ENCODE measurements at places on chromosomes 13 and 19. TPM values are rescaled to one million over a fixed set of nuclear protein-coding genes. Genes with fewer than 3 reads are reported as not detected.

NCAN gene
- not detected for total RNA-seq

ZNF221 gene
- 4.1 TPM for total RNA-seq

GARIN5A gene
- 0.35 TPM for total RNA-seq

FBN3 gene
- total RNA-seq, result not detected

LHB gene
- total RNA-seq, result not detected

MEIS3 gene
- 15.9 TPM for total RNA-seq

KLK12 gene
- not detected for total RNA-seq

SLC17A7 gene
- total RNA-seq, result 2.3 TPM

TBXA2R gene
- 5.4 TPM for total RNA-seq

ZNF420 gene
- 7.4 TPM for total RNA-seq

DNA sequence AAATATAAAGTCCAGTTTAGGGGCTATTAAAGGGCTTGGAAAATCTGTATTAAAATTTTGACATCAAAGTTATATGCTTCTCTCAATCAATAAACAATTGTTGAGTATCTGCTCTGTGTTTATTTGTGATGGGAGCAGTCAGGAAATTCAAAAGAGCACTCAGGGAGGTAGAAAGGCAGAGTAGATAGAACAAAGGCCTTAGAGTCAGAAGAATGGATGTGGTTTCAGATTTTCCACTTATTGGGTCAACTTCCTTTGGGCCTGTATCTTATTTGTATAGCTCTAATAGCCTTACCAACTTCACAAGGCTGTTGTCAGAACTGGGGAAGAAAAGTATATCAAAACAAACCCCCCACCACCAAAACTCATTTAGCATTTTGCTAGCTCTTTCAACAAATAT, 302.6 kb downstream of the SPRY2 start:
- DNase-seq, result no peak

DNA sequence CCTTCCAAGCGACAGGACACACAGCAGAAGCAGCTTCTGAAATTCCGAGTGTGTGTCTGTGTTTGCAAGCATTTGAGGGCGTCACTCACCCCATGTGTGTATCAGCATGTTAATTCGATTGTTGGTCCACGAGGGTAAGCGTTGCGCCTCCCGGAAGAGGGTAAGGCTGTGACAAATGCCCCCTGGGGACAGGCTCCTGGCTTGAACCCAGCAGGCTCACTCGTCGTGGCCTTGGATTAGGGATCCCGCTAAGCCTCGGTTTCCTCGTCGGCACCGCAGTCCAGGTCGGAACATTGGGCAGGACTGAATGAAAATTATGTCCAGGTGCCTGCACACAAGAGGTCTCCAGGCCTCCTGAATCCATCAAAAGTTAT, 606 bp upstream of the STXBP2 start:
- no peak for DNase-seq

DNA sequence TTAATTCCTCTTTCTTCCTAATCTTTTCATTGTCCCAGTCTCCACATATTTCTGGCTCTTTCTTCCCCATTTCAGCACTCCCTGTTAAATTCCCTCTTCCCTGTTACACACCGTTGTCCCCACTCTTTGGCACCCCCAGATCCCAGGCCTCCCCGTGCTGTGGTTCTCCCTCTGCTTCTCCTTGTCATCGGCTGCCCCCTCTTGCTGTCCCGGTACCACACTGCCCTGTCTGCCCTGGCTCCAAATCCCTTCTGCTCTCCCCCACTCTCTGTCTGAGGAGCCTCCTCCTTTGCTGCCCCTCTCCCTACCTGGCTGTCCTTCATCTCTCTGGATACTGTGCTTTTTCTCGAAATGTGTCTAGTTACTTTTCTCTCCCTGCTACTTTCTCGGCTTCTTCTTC, 983 bp downstream of the ZNF415 start:
- DNase-seq, result no peak

DNA sequence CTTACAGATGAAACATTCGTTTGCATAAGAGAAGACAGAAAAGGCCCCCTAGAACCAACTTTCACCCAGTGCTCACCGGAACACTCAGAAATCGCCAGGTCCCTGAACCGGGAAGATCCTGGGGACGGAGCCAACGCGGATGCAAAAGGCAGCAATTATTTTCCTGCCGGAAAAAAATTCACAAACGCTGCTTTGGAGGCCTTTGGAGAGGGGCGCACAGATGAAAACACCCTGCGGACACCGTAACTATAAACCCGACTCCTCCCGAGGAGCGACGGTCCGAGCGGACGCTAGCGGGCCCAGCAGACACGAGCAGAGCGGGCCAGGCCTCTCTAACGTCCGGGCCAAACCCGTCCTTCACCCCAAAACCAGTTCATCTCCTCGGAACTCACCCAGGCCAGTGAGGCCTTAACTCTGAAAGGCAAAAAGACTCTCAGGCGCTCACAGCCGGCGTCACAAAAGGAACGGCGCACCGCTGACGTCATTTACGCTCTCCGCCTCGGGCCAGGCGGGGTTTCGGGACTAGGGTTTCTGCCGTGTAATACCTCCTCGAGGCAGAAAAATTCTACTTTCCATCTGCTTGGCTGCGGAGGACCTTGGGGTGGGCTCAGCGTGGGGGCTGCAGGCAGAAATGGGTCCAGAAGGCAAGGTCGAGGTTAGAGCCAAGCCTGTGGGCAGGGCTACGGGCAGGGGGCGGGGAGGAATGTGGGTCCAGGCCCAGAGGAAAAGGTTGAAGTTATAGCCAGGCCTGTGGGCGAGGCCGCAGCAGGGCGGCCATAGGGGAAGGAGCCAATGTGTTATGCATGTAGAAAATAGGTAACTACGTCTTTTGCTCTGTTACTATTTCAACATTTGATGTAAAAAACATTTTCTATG, at the start of gene ZNF426:
ZNF426 (minus strand) TSS at position 463 of the 876 bp plus-strand sequence. CDS start 2,413 bp downstream, outside the sequence.
- peak; percentile 94 for DNase-seq

- DNase-seq, result no peak
Measured at GRCh38 chr13:79522583-79522982, 41.6 kb downstream of the NDFIP2 start.

GRCh38 chr19:13985771-13986347, 20.3 kb downstream of the RFX1 start:
- no peak for DNase-seq

- no peak for DNase-seq
Measured at GRCh38 chr13:20370815-20371421, 138.8 kb upstream of the GJB6 start.

DNA sequence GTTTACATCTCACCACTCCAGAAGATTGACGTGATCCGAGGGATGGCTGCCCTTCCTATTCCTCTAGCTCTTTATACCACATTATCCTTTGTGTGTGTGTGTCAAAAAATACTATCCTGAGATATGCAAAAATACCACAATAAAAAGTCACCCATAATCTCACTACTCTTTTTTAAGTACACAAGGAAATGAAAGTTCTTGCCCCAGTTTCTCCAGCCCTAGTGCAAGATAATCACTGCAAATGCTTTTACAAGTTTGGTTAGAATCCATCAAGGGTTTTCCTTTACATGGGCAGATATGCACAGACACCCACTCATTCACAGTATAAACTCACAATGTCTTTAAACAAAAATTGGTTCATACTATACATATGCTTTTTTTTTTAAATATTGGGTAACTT, 89.3 kb downstream of the DIAPH3 start:
- DNase-seq, result no peak

DNA sequence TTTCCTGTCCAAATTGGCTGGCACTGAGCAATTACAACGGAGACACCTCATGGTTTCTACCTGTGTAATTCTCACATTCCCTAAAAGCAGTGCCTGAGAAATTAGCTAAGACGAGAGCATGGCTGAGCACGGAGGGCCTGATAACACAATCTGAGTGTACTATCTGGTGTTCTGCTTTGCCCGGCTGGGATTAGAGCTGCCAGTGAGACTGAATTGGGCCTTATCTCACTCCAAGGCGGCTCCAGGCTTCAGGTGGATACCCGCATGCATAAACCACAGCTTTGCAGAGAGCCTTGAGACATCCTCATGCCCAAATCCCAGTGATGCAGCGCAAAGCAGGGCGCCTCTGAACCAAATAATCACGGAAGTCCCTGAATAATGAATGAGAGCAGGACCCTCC, 172.3 kb downstream of the OXGR1 start:
- no peak for DNase-seq

DNA sequence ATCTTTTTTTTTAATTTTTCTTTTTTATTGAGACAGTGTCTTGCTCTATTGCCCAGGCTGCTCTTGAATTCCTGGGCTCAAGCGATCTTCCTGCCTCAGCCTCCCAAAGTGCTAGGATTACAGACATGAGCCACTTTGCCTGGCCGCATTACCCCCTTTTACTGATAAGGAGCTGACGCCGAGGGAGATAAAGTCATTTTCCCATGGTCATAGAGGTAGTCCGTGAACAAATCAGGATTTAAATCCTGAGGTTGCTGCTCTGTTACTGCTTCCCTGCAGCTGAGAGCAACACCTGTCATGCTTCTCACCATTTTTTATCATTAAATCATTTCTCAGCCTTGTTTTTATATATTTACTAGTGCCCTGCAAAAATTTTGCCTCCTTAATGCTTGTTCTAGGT, 7.4 kb downstream of the CYSLTR2 start:
- DNase-seq, result no peak

GRCh38 chr13:41434831-41435520, 22.4 kb upstream of the RGCC start:
- DNase-seq, result no peak

GRCh38 chr13:40164133-40164532, 502.3 kb downstream of the FOXO1 start:
- no peak for DNase-seq

DNA sequence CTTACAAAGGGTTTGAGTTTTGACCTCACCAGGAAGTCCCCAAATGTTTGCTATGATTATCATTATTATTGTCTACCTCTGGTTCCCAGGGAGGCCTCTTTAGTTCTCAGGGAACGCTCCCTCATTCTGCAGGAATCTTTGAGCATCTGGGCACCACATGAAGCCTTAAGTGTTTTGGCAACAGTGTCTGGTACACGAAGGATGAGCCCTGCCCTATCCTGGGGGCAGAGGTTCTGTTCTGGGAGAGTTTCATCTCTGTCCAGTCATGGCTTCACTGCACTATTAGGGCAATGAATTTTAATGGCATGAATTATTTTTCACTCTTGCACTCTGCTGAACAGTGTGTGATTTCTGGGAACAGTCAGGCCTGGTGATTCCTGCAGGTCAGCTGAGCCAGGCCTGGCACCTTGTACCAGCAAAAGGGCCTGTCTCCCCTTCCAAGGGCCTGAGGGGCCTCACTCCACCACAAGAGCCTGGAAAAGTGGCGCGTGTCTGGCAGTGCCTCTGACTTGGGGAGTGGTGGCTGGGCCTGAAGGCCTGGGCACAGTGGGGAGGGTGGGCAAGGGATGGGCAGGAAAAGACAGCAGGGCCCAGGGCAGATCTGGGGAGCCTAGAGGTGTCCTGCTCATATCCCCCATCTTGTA, 4.6 kb downstream of the FAM187B start:
- DNase-seq, result peak; percentile 88

DNA sequence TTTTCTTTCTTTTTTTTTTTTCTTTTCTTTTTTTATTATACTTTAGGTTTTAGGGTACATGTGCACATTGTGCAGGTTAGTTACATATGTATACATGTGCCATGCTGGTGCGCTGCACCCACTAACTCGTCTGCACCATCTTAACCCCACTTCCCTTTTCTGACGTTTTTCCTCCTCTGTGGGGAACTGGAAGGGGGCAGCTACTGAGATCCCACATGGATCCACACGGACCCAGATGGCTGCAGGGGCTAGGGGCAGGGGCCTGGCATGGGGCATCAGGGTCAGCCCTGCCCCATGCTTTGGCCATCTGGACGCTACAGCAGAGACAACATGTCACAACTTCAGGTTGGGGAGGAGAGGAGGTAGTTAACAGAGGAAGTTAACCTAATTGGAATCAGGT, 54.3 kb downstream of the RUBCNL start:
- DNase-seq, result no peak

- DNase-seq, result peak; percentile 72
Measured at GRCh38 chr13:111508902-111509509, 188.6 kb downstream of the TEX29 start.

DNA sequence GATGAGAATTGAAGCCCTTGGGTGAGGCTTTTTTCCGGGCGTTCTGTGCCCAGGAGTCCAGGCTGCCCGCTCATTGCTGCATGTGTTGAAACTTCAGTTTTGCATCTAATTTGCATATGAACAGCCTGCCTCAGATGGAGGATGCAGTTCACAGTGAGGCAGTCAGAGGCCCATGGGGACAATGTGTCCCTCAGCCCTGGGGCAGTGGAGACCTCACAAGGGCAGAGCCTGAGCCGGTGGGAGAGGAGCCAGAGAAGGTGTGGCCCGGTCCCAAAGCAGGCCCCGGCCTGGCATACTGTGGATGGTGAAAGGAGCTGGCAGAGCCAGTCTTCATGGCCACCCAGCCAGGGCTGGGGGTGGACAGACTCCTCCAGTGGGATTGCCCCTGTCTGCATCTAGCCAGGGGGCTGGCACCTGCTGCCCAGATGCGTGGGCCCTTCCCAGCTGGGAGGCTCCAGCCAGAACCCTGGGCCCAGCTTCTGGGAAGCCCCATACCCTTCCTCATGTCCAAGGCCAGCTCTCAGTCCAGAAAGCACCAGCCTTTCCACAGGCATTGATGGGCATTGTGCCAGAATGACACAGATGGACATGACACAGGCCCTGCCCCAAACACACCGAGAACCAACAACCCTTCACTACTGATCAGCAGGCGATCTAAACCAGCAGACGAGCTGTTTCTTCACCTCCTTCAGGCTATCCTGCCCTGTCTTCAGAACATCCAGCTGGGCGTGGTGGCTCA, 32.9 kb upstream of the KCTD15 start:
- DNase-seq, result no peak

DNA sequence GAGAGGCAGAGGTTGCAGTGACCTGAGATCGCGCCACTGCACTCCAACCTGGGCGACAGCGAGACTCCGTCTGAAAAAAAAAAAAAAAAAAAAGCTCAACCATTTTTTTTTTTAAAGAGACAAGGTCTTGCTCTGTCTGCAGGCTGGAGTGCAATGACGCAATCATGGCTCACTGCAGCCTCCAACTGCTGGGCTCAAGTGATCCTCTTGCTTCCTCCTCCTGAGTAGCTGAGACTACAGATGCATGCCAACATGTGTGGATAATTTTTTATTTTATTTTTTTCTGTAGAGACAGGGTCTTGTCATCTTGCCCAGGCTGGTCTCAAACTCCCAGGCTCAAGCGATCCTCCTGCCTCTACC, 10.3 kb downstream of the EHD2 start:
- DNase-seq, result no peak

DNA sequence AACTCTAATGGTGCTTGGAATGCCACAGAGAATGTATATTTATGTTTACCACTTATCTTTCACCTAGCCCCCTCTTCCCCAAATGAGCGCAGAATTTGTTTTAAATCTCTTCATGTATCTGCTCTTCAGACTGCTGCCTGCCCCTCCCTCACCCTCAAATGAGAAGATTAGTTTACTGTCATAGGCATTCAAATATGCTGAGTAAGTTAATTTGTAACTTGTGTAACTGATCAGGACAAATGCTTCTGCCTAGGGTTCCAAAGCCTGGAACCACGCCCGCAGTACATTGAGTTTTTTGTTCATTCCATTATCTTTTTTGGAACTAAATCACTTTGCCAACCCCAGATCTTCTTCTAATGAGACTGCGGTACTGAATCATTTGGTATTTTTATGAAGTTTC, 74.5 kb downstream of the ATP8A2 start:
- no peak for DNase-seq

GRCh38 chr19:11047866-11048265, 41.4 kb upstream of the LDLR start:
- DNase-seq, result no peak
